Left renal cortex interstitium (tissue), 4 donors: ENCODE measurements at places on chromosomes 1 and 21. TPM values are rescaled to one million over a fixed set of nuclear protein-coding genes. Genes with fewer than 3 reads are reported as not detected.

DNA sequence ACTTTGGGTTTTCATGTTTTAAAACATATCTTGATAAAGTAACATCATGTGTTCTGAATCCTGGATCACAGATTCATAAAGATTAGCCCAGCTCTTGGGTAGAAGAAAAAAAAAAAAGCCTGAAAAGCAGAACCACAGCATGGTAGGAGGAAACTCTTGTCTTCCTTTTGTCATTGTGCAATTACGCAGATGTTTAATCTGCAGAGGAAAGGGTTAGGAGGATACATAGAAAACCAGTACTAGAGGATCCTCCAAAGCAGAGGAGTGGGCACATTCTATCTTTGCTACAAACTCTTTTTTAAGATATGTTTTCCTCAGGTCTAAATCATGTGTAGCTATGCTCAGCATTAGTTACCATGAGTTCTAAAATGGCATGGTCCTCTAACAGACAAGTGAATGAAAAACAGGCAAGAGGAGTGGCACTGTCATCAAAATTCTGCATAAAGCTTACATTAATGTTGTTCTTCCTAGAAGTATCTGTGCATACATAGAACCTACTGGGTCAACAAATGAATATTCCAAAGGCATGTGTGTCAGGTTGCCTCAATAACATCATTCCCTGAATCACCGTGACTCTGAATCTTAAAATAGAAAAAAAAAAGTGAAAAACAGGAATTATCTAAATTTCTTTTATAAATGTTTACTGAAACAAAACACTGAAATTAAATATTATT is 107.0 kb downstream of the NME7 start:
- no peak for DNase-seq

The DIRAS3 gene
- polyA plus RNA-seq = 2.7 TPM

- DNase-seq = no peak
Observed at GRCh38 chr1:7985851-7986612, 24.5 kb downstream of the PARK7 start.

DNA sequence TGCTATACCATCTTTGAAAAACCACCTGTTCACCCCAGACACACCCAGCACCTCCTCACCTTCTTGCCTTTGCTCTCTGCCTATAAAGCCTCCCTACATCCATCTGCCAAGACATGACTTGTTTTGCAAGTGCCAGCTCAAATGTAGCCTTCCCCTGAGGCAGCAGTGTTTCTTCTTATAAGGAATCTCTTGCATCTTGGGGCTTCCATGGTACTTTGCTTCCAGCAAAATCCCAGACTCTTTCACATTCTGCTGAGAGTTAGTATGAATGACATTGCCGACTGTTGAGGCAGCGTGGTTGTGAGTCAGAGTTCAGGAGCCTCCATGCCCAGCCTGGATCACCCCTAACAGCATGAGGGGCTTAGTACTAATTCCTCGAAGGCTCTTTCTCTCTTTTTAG is 217.4 kb upstream of the RUNX1 start:
- DNase-seq = no peak

- no peak for DNase-seq
Observed at GRCh38 chr1:8355439-8356255, 37.7 kb downstream of the SLC45A1 start.

GRCh38 chr1:156659661-156659987 is 17.6 kb downstream of the NES start:
- no peak for DNase-seq

DNA sequence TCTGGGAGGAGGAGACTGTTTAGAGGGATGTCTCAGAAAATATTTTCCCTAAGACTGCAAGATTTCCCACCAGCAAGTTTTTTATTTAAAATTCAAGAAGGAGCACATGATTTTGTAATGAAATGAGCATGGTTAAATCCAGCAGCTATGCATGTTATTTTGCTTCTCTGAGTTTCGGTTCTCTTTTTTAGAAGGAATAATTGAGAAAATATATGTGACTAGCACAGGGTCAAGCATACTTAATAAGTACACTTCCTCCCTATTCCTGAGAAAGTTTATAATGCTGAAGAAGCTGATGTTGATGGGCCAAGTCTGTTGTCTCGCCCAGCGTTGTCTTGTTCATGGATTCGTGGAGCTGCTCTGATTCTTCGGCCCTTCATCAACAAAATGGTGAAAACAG is 51.2 kb downstream of the EXO1 start:
- no peak for DNase-seq

GRCh38 chr1:19091196-19091953 is 118.7 kb downstream of the UBR4 start:
- DNase-seq = no peak

DNA sequence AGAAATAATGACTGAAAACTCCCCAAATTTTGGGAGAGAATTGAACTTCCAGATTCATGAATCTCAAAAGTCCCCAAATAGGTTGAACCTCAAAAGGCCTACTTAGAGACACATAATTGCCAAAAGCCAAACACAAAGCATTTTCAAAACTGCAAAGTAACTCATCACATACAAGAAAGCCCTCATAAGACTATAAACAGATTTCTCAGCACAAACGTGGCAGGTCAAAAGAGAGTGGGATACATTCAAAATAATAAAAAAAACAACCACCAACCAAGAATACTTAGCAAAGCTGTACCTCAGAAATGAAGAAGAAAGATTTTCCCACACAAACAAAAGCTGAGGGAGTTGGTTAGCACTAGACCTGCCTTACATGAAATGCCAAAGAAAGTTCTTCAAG is 57.9 kb downstream of the CCN1 start:
- DNase-seq = no peak

The VSIG8 gene
- 0.39 TPM for polyA plus RNA-seq

The TFB2M gene
- 19.8 TPM for polyA plus RNA-seq

DNA sequence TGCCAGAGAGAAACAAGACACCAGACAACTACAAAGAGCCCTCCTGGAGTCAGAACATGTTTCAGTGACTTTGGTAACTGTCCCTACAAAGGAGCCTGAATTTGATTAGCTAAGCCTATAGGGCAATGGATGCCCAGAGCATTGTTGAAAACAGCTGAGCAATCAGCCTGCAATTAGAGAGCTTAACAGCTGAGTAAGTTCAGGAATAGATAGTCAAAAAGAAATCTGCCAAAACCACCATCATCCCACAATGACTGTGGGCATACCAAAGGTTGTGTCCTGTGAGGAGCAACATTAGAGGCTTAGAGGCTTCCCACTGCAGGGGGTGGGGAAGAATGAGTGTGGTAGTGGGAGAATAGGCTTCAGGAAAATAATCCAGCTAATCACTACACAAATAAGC is 32.1 kb downstream of the SH3BP5L start:
- DNase-seq = no peak

- DNase-seq = no peak
Observed at GRCh38 chr1:225877580-225877979, 4.6 kb downstream of the TMEM63A start.
